ENCODE measurements at places on chromosomes 7 and 10.

DNA sequence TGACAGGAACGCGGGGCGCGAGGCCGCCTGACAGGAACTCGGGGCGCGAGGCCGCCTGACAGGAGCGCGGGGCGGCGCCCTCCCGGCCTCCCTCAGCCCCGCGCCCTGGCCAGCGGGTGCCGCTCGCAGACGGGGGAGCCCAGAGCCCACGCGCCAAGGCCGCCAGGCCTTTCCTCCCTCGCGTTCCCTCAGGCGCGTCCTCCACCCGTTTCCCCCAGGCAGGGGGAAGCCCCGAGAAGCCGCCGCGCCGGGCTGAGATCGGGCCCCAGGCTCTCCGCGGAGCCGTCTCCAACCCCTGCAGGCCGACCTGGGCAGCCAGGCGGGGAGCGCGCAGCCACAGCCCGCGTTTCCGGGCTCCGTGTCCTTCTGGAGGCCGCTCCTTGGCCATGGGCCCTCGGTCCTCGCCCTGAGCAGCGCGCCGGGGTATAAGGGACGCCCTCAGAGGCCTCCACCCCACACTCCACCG, 17.7 kb downstream of the PTPRN2 start:
- no peak for DNase-seq

DNA sequence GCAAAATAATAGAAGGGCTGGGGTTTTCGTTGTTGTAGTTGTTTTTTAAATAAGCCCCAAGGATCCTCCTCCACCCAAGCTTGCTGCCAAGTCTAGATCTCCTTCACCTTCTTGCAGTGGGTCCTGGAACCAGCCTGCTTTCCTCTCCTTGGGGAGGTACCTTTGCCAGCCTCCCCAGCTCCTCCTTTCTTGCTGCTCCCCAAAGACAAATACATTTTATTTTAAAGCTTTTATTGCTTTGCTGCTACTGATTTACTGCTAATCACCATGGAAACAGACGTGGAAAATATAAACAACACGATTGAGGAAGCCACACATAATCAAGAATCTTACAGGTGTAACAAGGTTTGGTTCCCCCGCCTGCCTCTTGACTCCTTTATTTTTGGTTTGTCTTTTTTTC, 17.4 kb upstream of the SLF2 start:
- DNase-seq = no peak

DNA sequence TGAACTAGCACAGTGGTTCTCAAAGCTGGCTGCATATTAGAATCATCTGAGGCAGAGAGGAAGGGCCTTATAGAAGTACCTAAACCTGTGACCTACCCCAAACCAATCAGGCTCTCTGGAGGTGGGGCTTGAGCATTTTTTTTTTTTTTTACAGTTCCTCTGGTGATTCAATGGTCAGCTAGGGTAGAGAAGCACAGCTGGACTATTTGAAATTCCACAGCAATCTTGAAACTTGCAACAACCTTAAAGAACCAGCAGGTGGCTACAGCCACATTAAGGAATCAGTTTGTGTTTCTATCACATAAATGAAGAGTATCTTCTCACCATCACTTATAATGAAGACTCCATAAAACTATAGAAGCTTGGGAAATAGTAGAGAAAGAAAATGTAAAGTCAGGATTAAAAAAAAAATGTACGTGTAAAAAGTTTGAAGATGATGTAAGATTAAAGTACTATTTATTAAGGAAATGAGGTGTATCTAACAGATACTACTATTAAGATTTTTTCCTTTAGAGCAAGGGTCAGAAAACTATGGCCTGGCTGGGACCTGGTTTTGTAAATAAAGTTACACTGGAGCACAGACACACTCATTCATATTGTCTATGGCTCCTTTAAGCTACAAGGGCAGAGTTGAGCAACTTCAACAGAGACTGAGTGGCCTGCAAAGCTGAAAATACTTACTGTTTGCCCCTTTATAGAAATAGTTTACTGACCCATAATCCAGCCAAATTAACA, 3.8 kb downstream of the RTKN2 start:
- DNase-seq = no peak

DNA sequence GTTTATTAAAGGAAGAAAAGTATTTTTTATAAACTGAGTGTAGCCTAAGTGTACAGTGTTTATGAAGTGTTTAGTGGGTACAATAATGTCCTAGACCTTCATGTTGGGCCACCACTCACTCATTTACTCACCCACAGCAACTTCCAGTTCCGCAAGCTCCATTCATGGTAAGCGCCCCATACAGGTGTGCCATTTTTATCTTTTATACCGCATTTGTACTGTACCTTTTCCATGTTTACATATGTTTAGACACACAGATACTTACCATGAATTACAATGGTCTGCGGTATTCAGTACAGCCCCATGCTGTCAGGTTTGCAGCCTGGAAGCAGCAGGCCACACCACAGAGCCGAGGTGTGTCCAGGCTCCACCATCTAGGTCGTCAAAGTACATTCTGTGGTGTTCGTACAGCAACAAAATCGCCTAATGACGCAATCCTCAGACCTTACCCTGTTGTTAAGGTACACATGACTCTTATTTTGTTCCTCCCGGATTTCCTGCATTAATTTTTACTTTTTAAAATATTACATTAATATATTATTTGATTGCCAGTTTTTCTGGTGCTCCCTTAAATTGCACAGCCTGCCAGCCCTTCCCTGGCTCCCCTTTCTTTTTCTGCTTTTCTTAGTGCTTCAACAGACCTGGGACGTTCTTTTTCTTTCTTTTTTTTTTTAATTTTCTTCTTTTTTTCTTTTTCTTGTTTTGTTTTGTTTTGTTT, 881 bp upstream of the SSBP1 start:
- no peak for DNase-seq

DNA sequence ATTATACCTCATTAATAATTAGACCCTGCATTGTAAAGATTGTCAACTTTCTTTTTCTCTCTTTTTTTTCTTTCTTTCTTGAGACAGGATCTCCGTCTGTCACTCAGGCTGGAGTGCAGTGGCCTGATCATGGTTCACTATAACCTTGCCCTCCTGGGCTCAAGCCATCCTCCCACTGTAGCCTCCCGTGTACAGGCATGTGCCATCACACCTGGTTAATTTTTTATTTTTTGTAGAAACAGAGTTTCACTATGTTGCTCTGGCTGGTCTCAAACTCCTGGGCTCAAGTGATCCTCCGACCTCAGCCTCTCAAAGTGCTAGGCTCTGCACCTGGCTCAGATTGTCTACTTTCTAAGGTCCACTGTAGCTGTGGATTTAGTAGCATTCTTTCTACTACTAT, 50.7 kb downstream of the MDFIC start:
- DNase-seq = no peak

All from NCI-H2081 treated with DMSO at 0.1 percent for 48 hours (cell line).